ENCODE measurements at places on chromosomes 1 and 21.

GRCh38 chr1:26418865-26419349 is 8.3 kb downstream of the LIN28A start:
- DNase-seq = no peak

GRCh38 chr1:54926970-54927369 is 40.0 kb upstream of the DHCR24 start:
- no peak for DNase-seq

DNA sequence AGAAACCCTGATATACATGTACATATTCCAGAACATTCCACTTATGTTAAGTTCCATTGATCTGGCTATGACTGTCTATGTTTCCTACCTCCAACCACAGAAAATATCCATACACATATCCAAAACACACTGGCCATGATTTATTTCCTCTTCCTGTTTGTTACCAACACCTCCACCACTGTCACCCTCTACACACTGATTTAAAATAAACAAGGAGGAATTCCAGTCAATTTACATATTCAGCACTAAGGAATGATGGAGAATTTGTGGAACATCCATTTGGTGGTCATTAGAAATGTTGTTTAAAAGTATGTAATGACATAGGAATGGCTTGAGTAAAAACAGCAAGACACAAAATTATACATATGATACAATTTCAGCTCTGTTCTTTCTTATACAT is 5.5 kb upstream of the STX6 start:
- DNase-seq = no peak

DNA sequence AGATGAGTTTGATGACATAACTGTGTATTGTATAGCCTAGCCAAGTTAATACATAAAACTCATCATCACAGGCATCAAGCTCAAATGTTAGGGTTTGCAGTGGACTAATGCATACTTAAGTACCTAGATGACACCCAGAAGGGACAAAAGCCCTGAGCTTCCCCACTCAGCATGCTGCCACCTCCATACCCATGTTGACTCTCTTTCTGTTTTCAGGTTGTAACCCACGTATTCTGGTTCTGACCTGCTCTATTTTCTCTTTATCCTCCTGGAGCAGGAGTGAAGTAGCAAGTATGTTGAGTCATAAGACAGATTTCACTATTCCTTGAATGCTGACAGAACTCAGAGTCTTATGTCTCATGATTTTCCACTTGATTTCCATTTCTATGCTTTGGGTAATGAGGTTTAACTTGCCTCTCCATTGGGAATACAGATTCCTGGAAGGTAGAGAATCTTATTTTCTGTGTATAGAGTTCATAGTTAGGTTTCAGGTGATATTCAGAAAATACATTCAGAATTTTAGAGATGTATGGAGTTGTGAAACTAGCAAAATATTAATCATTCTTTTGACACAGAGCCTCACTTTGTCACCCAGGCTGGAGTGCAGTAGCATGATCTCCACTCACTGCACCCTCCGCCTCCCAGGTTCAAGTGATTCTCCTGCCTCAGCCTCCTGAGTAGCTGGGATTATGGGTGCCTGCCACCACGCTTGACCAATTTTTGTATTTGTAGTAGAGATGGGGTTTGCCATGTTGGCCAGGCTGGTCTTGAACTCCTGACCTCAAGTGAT is 122.5 kb upstream of the KCNJ15 start:
- DNase-seq = peak; percentile 8

DNA sequence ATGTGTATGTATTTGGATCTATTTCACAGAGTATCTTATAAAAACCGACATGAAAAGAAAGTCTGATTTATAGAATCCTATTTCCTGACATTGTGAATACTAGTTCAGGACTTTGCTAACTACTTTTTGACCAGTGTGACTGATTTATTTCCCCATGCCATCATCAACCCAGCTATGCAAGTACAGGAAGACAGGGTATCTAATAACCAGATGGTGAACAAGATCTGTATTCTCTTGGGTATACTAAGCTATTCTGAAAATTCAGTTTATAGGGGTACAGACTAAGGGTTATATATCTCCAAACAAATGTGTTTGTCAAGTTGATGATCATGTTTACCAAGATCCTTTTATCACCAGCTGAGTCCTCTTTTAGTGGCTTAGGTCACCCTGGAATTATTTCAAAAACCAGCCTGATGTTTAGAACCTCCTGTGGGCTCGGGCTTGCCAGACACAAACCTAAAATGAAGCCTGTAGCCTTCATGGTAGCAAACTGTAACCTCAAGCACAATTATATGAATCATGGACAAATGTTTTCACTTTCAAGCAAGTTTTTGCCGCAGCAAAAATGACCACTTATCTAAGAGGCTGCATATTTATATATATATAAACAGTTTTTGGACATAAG is 185.1 kb downstream of the FGGY start:
- DNase-seq = no peak

DNA sequence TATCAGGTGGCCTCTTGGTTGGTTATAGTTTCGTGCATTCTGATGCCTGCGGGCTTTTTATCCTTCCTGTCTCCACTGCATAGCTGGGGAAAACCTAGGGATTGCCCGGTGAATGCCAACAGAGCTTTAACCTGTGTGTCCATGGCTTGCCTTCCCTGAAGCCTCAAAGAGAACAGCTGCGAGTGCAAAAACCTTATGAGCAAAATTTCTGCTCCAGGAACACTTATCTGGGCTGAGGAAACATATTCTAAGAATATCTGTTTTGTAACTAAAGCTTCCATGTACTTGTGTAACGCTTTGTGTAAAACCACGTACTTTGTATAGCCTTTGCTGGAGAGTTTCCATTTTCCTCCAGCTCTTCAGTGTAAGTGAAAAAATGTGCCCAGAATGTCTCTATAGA is 7.2 kb downstream of the CNST start:
- DNase-seq = no peak

DNA sequence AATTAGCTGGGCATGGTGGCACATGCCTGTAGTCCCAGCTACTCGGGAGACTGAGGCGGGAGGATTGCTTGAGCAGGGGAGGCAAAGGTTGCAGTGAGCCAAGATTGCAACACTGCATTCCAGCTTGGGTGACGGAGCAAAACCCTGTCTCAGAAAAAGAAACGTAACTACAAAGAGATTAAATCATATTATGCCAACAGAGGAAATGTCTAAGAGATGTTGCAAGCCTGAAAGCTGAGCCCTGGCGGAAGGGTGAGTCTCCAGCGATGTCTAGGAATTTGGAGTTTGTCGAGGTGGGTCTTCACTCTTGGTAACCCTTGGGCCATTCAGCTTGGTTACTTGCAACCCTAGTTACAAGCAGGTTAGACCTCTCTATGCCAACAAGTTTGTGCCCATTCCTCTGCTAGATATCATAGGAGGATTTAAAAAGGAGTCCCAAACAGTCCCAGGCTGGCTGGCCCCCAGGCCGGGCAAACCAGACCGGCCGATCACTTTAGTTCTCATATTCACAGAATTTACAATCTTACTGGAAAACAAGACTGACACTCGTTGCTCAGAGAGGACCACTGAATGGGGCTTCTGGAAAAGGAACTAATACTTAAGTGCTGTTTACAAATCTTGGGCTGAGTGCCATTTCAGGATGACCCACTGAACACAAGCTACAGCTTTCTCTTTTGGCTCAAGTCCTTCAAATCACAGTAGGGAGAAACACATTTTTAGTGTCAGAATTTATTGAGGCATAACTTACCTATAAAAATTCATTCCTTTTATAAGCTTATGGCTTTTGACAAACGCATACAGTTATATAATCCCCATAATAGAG is 27.1 kb downstream of the SLC30A1 start:
- no peak for DNase-seq

DNA sequence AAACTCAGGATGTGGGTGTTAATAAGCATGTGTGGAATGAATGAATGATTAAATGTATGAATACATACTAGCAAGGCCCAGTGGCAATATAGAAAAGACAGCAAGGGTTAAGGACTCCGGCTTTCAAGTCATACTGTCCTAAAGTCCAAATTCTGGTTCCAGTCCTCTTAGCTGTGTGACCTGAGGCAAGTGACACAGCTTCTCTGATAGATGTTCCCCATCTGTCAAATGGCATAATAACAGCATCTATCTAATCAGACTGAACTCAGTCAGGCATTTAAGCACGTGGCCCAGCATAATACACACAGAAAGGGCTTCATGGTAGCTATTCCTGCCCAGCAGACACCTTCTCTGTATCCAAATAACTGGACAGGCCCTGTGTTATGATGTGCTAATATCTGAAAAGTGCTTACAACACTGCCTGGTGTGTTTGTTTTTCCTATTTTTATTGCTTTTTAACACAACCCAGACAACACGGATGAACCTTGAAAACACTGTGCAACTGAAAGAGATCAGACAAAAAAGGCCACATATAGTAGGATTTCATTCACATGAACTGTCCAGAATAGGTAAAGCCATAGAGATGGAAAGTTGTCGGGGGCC is 12.4 kb downstream of the ASAP3 start:
- no peak for DNase-seq

GRCh38 chr1:154778275-154778674 is 91.8 kb downstream of the KCNN3 start:
- DNase-seq = no peak

- DNase-seq = peak; percentile 17
Measured at GRCh38 chr1:84301004-84301784, at the start of gene SAMD13. SAMD13 (plus strand) TSS chr1:84301708; CDS start chr1:84303235, 1,527 bp downstream.

- DNase-seq = no peak
Measured at GRCh38 chr1:214632091-214632490, 29.1 kb downstream of the CENPF start.

- no peak for DNase-seq
Measured at GRCh38 chr21:42607102-42607501, 46.3 kb upstream of the PDE9A start.

- DNase-seq = no peak
Measured at GRCh38 chr1:159248311-159248710, 43.6 kb downstream of the ACKR1 start.

- DNase-seq = no peak
Measured at GRCh38 chr1:155932487-155932886, 1.7 kb downstream of the KHDC4 start.
